CD4-positive, alpha-beta T cell treated with Interleukin-4 for 1 hour (primary cell): ENCODE measurements at places on chromosomes 16 and 17.

- DNase-seq: no peak
Observed at GRCh38 chr16:83851473-83851872, 43.7 kb downstream of the HSBP1 start.

- DNase-seq: no peak
Observed at GRCh38 chr17:81712468-81713003, 452 bp downstream of the SLC25A10 start.

- no peak for DNase-seq
Observed at GRCh38 chr16:67101311-67102082, 8.2 kb upstream of the PHAF1 start.

DNA sequence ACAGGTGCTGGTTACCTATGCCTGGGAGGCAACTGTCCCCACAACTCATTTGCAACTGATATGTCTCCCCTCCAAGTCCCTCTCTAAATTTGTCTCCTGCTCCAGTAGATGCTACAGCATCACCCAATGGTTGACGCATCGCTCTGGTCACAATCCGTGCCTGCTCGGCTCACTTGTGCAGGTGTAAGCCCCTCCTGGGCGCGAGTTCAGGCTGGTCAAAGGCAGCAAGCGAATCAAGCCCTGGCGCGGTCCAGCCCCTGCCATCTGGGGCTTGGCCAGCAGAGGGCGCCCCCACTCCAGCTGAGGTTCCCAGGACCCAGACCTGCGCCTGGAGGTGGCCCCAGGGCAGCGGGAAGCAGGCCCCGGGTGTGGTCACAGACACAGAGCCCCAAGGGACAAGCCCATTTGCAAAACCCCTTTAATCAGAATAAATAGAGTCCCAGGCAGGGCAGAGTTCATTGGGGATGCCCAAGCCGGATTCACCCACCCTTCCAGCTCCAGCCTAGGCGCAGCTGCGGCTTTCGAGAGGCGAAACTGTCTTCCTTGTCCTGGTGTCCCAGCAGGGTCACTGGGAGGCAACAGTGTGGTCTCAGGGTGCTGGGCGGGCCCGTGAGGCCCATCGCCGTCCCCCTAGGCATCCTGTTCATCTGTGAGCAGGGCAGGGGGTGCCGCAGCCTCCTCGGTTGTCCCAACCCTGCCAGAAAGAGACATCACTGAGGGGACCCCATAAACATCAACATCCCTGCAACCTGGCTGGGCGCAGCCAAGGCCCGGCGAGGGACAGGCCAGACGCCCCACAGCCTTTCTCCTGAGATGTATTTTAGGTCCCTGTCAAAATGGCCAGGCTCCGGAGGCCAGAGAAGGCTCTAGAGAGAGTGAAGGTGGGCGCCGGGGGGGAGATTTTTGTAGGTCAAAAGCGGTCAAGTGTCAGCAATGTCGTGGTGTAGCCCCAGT lies 15.8 kb downstream of the TMC6 start:
- peak; percentile 79 for DNase-seq

DNA sequence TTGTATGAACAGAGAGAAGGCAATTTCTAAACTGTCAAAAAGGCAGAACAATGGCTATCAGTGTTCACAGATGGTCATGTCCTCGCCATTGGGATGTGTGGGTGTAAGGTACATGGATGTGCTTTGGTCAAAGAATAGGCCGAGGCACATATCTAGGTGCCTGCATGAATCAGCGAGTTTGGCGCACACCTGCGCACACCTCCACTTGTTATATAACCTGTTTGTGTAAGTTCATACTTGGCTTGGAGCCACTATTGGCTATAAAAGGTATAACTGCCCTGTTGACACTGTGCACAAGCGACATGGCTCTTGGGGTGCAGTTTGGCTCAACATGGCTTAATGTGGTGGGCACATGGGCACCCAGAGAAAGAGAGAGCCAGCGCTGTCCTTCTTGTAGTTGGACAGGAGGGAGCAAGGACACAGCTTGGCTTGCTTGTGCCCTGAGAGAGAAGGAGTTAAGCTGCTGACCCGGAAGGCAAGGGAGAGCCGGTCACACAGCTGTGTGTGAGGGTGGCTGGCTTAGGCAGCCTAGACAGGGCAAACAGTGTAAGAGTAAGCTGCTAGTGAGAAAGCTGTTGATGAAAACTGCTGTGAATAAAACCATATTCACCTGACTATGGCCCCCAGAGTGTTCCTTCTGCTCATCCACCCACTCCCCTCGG lies 499.1 kb downstream of the KCNJ2 start:
- no peak for DNase-seq

- no peak for DNase-seq
Observed at GRCh38 chr17:60594734-60595133, 5.3 kb upstream of the PPM1D start.

DNA sequence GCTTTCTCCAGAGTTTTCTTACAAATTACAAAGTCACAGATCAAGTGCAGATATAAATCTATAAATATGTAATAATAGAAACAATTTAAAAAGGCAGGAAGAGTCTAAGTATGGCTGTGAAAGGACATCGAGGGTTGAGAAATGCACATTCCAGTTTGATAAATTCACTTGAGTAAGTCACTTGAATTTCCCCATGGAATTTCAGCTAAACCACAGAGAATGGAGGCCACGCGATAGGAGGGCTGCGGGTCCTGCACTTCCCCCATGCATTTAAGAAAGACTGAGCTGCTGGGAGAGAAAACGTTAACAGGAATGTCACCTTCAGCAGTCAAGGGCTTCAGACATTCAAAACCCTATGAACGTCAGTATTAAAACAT lies 6.1 kb upstream of the MXRA7 start:
- no peak for DNase-seq

DNA sequence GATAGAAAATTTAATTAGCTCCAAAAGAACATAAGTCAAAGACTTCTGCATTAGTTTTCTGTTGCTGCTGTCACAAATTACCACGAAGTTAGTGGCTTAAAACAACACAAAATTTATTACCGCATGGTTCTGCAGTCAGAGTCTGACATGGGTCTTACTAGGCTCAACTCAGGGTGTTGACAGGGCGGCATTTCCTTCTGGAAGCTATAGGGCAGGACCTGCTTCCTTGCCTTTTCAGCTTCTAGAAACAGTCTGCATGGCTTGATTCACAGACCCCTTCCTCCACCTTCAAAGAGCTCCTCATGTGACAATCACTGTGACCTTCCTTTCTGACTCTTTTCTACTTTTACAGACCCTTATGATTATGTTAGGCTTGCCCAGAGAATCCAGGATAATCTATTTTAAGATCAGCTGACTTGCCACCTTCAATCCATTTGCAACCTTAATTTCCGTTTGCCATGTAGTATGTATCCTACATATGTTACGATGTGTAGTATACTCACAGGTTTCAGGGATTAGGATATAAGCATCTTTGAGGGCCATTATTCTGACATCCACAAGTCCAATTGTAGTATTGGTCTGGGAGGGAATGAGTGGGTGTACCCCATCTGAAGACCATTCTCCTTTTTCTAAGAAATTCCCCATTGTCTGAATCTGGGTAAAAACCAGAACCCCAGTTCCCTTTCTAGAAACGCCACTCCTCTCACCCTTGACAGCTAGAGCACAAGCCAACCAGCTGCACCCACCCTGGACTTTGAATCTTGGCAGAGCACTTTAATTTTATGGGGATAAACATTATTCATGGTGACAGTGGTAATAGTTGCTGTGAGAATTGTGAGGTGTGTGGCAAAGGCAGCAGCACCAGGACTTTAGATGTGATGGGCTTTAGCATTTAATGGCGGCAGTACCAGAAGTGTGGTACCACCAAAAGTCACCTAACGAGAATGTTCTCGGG lies 265.5 kb downstream of the KCNJ2 start:
- no peak for DNase-seq

DNA sequence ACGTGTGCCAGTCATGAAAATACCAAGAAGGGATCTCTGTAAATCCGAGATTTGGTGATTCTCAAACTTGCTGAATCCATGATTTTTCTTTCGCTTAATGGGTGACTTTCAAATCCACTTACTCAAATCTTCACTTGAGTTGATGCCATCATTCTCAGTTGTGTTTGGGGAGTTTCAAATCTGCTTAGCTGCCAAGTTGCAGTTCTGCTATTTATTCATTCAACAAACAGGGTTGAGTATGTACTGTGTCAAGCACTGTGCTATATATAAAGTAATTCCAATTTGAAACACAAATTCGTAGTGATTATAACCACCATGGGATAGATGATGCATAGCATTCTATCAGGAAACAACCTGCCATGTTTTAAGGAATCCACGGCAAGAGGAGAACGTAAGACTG lies 394.3 kb downstream of the CDH13 start:
- no peak for DNase-seq

DNA sequence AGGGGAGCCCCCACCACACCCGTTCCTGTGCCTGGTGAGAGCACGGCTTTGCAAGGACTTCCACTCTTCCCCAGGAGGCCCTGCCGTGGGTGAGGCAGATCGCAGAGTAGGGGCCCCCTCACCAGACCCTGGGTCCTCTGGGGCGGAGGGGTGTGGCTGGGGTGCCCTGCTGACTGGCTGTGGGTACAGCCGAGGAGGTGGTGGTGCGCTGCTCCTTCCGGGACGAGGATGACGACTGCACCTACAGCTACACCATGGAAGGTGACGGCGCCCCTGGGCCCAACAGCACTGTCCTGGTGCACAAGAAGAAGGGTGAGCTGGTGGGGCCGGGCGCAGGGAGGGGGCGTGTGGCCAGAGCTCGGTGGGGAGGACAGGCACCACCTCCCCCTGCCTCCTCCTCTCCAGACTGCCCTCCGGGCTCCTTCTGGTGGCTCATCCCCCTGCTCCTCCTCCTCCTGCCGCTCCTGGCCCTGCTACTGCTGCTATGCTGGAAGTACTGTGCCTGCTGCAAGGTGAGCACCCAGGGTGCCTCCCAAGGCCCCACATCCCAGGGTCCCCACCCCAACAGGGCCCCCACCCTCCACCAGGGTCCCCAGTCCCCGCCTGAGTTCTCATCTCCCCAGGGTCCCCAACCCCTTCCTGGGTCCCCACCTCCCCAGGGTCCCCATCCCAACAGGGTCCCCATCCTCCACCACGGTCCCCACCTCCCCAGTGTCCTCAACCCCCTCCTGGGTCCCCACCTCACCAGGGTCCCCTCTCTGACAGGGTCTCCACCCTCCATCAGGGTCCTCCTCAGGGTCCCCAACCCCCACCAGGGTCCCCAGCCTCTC lies 16.1 kb downstream of the ITGB4 start:
- no peak for DNase-seq

GRCh38 chr16:1003391-1004347 lies 22.1 kb downstream of the SOX8 start:
- no peak for DNase-seq

DNA sequence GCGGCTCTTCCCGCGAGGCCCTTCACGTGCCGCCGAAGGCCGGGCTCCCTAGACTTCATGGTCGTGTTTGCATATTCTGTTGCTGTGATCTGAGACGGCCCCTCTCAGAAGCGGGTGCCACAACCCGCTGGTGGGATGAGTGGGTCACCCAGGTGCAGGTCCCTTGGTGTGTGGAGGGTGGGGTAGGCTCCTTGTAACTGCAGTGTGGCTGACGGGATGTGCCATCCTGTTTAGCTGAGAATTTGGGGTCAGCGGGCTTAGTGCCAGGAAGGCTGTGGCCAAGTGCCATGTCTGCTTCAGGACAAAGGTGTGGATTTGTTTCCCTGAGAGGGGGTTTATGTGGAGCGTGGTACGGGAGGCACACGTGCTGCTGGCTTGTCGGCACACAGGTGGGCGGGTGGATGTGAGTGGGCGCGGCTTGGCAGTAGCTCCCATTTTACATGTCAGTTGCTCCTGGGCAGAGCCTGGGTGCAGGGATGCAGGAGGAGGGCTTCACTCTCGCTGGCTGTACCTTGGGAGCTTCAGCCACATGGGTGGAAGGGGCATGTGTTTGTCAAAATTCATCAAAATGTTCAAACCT lies 9.2 kb upstream of the WFIKKN1 start:
- DNase-seq: no peak

- DNase-seq: no peak
Observed at GRCh38 chr17:69390795-69391501, 23.5 kb upstream of the MAP2K6 start.

DNA sequence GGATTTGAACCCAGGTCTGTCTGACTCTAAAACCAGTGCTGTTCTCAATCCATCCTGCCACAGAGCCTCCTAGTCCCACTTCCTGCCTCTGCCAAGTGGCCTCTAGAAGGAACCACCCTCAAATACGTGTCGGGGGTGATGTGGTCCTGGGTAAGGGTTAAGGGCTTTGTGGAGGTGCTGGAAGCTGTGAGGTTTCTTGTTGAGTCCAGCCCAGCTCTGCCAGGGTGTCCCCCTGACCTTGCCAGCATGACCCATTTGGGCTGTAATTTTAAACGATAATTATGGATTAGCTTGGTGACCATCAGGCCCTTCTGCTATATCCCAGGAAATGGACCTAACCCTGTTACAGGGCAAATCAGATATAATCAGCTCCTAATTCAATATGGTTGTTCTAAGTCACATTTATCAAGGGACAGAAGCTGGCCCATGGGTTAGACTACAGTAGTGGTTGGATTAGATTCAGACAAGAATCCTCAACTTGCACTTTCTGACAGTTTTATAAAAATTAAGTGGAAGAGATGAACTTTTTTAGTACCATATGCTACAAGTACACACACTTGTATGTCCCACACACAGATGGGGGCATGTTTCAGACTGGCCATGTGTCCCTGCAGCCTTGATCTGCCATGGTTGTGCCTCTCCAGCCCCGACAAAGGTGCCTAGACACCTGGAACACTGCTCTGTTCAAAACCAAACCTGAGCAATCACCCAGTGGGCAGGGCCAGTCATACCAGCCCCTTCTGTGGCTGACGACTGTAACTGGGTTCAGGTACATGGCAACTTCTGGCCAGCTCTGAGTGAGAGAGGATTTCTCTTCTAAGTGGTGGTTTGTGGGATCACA lies 48.0 kb downstream of the SMPD3 start:
- no peak for DNase-seq

GRCh38 chr17:13485327-13485726 lies 116.4 kb downstream of the HS3ST3A1 start:
- DNase-seq: no peak

DNA sequence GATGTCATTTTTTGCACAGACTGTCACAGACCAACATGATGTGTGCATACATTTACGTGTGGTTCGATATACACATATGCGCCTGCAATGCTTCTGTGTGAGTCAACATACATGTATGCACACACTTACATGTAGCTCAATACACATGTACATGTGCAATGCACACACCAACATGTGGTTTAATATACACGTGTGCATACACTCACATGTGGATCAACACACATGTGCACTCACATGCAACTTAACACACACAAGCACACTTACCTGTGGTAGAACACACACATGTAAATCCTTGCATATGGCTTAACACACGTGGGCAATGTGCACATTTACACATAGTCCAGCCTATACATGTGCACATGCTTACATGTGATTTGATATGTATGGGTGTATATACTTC lies 97.5 kb downstream of the CYLD start:
- no peak for DNase-seq

GRCh38 chr17:957856-958421 lies 21.6 kb downstream of the NXN start:
- DNase-seq: no peak
